ENCODE measurements at places on chromosomes 7 and 10.

DNA sequence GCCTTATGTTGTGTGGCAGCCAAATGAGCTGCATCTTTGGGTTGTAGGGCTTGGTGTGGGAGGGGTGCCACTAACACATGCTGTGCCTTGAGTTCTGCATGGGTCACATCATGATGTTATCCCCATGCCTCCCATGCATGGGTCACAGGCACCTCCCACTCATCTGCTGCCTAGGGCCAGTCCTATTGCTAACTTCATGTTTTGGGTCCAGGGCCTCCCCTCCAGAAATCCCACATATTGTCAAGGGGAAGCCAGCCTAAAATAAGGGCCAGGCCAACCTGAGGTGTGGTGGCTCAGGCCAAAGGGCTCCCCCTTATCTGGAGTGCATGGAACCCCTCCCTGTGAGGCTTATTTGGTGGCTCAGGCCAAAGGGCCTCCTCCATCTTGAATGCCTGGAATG, 299.0 kb downstream of the RPS24 start:
- no peak for DNase-seq

GRCh38 chr10:77746047-77746707, 108.6 kb upstream of the KCNMA1 start:
- no peak for DNase-seq

DNA sequence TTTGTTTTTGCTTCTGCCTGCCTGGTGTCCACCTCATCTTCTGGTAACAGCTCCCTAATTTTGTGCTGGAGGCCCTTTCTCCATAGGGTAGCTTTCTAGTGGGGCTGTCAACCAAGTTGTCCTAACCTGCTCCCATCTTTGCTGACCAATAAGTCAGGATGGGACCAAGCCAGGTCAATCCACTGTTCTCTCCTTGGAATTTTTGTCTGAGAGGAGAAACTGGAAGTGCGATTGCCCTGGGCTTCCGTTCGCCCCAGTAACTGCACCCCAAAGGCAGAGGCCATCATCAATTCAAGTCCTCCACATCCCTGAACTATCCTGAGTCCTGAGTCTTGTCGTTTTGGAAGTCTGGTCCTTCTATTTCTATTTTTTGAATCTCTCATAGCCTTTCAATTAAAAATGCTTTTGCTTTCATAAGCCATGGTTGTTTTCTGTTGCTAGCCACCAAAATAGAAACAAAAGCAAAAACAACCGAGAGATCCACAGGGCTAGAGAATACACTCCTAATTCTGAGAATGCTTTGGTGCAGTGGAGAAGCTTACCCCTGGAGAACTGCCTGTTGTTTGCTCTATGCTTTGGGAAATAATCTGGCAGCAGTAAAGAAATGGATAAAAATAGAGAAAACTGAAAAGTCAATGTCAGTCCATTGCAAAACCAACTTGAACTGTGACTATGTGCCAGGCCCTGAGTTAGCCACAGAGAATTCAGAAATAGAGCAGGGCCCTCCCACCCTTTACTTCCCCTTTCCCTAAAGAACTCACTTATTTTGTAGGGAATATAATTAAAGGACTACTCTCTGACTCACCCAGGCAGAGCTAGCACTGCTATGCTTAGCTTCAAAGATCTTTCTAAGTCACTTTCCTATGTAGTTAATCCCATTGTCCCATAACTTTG, 368.1 kb downstream of the CXCL12 start:
- DNase-seq: no peak

GRCh38 chr7:54709283-54709682, 49.7 kb downstream of the SEC61G start:
- DNase-seq: no peak

GRCh38 chr7:87837597-87837996, 38.6 kb downstream of the SLC25A40 start:
- no peak for DNase-seq

DNA sequence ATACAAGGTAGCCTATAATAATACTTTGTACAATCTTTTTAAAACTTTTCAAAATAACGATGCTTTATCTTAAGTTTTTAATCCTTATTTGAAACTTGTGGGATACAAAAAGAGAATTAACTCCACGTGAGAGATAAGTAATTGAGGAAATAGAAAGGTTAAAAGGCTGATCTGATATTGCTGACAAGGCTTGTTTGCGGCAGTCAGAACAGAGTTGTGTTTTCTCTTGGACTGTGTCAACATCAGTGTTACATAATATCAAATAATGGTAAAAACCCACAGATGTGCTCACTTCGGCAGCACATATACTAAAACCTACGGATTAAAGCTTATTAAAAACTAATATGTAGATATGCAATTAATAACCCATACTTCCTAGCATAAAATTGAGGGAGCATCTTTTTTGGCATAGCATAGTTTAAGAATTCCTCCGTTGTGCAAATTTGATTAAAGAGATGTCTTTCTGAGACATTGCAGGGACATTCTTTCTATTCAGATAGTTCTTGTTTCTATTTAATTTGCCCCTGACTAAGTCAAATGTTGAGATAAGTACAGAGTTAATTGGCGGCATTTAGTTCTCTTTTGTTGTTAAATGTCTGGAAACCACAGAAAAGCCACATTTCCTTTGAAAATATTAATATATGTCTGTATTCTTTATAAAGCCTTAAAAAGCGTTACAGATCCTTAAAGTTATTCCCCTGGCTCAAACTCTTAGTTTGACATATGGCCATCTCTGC, 63.3 kb downstream of the FAM185A start:
- no peak for DNase-seq

Data from right hindlimb (tissue), 1 donor.